ENCODE measurements at places on chromosomes 12 and 14.

DNA sequence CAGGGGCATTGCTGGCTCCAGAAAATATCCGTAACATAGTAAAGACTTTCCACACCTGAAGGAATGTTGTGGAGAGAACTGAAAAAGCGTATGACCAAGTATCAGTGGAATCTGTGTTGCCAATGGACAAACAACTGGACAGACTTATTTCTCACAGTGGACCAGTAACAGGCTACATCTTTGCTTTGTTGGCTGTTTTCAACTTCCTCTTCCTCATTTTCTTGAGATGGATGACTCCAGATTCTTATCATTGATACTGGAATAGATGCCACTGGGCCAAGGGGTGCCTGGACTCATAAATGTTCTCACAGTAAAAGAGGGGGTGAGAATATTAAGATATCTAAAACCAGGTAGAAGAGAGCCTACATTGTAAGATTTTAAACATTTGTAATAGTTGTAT, 6.4 kb downstream of the GAS2L3 start:
- DNase-seq, result no peak

- DNase-seq, result no peak
Measured at GRCh38 chr12:1425396-1425729, 169.0 kb downstream of the FBXL14 start.

GRCh38 chr12:26278666-26279065, 83.3 kb downstream of the SSPN start:
- DNase-seq, result no peak

DNA sequence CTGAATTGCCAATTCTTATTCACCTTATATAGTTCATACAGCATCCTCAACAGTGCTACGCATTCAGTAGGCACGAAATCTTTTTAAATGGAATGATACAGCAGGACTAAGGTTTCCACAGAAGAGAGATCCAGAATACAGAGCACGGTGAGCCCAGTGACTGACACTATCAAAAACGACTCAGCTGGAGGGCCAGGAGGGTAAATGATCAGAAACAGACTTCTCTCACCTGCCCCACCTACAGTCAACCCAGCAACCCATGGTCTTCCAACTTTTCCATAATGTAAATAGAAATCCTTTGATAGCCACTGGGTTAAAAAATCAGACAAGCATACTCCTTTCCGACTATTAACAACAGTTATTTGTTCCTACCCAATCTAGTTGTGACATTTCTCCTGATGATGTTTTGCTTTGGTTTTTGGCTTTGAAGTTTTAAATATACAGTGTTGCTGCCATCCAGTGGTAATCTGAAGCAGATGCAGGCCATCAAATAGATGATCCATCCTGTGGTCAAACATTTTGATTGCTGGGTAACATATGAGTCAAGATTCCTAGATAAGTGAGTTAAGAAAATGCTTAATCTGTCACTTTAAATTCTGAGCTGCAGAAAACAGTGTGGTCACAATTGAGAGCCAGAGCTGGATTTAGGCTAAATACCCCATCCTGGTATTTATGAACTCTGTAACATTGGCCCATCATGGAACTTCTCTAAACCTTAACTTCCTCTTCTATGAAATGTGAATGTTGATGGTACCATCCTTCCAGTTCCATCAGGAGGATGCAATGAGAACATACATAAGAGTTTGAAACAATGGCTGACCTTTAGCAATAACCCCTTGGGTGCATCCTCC, 42.0 kb downstream of the GPHB5 start:
- no peak for DNase-seq

- DNase-seq, result no peak
Measured at GRCh38 chr12:10128687-10129086, 1.3 kb downstream of the CLEC7A start.

GRCh38 chr14:63174760-63175191, 29.5 kb upstream of the RHOJ start:
- DNase-seq, result no peak

GRCh38 chr14:38755036-38755435, 348.0 kb downstream of the SEC23A start:
- no peak for DNase-seq

DNA sequence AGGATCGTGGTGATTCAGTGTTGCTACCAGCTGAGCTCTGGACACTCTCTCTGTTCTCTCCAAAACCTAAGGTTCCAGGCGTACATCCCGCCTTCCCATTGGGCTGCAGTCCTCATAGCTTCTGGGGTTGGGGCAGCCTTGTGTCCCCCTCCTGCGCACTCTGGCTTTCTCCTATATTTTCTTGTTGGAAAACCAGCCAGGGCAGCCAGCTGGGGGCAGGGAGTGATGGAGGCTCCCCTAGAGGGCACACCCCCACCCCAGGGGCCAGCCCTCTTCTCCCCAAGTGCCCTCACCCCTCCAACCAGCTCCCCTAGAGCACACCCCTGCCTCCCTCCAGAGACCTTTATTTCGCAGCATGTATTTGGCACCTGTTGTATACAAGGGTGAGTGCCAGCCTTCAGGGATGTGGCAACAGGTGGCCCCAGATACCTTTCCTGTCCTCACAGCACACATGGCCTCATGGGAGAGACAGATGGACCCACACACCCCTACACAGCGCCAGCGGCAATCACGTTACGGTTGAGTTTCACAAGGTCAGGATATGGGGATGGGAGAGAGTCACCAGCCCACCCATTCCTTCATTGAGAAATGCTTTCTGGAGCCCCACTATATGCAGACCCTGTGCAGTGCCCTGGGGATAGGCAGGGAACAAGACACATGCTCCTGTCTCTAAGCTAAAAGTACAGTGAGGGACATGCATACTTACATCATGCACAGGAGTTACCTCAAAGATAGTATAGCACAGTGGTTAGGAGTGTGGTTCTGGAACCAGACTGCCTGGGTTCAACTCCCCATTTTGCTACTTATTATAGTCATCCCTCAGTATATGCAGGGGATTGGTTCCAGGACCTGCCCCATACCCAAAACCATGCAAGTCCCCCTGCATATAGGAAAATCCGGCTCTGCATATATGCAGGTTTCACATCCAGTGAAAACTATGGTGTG, 141.1 kb downstream of the PHETA1 start:
- no peak for DNase-seq

- DNase-seq, result no peak
Measured at GRCh38 chr12:132949936-132950837, 5.9 kb downstream of the ZNF605 start.
